CD4-positive, alpha-beta memory T cell (primary cell): ENCODE measurements at places on chromosomes 1 and 21.

GRCh38 chr1:156584813-156585212, 5.3 kb downstream of the TTC24 start:
- DNase-seq, result no peak

DNA sequence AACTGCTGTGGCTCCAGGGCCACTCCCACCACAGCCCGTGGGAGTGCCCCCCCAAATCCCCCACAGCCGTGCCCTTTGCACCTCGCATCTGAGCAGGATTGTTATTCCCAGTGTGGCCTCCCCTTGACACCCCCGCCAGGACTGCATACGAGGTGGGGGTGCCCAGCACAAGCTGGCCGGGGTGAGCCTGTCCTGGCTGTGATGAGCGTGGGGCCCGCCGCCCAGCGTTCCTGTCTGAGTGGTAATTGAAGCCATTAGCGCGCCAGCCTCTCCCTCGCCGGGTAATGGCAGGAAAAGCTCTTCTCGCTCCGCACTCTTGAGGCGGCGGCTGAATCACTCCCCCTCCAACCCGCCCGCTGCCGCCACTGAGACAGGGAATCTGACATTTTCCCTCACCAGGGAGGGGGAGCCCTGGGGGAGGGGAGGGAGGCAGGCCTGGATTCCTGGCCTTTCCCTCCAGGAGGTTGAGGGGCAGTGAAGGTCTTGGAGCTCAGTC, 27.7 kb downstream of the PTPRF start:
- DNase-seq, result no peak

- no peak for DNase-seq
These were observed 81.0 kb downstream of the NOTCH2 start for GRCh38 chr1:119988306-119989062.

DNA sequence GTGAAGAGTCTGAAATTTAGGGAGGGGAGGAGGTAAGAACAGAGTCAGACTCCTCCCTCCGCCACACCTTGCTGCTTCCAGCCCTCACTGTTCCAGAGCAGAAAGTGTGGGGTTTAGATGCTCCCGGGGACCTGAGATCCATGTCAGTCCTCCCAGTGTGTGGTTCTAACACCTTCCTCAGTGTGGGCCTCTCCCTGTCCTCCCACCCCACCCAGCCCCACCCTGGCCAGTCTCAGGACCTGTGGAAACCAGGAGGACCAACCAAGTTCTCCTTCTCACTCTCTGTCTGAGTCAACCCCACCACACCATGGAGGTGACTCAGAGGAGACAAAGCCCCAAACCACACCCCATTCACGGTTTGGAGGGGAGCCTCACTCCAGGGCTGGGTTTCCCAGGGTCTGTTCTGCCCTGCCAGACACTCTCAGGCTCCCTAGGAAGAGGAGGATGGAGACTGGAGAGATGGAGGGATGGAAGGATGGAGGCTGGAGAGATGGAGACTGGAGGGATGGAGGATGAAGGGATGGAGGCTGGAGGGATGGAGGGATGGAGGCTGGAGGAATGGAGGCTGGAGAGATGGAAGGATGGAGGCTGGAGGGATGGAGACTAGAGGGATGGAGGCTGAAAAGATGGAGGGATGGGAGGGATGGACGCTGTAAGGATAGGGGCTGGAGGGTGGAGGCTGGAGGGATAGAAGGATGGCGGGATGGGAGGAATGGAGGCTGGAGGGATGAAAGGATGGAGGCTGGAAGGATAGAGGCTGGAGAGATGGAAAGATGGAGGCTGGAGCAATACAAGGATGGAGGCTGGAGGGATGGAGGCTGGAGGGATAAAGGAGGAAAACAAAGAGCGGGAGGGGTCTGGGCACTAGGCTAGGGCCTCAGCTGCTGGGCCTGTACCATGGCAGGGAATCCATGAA, 100.9 kb upstream of the RUNX3 start:
- DNase-seq, result no peak

GRCh38 chr1:226654668-226655055, 84.4 kb downstream of the ITPKB start:
- no peak for DNase-seq

DNA sequence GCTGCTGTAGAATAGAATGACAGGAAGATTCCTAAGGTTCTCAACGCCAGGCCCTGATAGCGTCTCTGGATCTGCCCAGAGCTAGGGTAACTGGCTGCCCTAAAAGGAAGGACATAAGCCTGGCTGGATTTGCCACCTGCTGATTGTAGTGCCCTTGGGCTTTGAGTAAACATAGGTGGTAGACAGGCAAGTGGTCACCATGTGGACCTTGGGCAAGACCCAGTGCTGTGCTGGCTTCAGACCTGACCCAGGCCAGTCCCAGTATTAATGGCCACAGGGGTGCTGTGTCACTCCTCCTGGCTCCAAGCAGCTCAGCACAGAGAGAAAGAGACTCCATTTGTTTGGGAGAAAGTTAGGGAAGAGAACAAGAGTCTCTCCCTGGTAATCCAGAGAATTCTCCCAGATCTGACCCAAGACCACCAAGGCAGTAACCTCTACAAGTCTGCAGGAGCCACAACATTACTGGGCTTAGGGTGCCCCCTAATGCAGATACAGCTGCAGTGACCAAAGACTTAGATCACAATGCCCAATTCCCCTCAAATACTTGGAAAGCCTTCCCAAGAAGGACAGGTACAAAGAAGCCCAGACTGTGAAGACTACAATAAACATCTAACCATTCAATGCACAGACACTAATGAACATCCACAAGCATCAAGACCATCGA, 44.5 kb downstream of the PHTF1 start:
- no peak for DNase-seq

- DNase-seq, result no peak
These were observed 410.2 kb downstream of the MATN1 start for GRCh38 chr1:30313176-30313575.
